Stimulated activated CD4-positive, alpha-beta T cell treated with anti-CD3 and anti-CD28 coated beads, Interleukin-2, amount 100 ng/mL, for 24 hours (primary cell): ENCODE measurements at places on chromosomes 7 and 10.

- no peak for DNase-seq
Measured at GRCh38 chr10:8305876-8306652, 251.6 kb downstream of the GATA3 start.

GRCh38 chr7:66683770-66684123 lies 55.1 kb downstream of the KCTD7 start:
- DNase-seq, result no peak

GRCh38 chr7:140402178-140402835 lies 1.6 kb upstream of the RAB19 start:
- DNase-seq, result no peak

DNA sequence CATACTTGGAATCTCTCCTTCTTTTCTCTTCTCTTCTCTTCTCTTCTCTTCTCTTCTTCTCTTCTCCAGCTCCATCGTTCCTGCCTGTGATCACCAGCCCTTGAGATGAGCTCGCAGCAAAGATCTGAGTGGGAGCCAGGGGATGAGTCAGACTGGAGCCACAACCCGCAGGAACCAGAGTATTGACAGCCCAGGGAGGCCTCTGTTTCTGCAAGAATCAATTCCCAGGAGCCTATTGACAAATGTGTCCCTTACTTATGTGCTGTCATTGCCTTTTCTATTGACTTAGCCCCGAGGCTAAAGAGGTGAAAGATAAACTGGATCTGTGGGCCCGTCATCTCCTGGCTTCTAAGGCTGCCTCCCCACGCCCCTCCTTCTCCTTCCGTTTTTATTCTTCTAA lies 13.1 kb upstream of the HABP2 start:
- no peak for DNase-seq

- DNase-seq, result no peak
Measured at GRCh38 chr7:152527610-152528032, 91.8 kb upstream of the KMT2C start.

DNA sequence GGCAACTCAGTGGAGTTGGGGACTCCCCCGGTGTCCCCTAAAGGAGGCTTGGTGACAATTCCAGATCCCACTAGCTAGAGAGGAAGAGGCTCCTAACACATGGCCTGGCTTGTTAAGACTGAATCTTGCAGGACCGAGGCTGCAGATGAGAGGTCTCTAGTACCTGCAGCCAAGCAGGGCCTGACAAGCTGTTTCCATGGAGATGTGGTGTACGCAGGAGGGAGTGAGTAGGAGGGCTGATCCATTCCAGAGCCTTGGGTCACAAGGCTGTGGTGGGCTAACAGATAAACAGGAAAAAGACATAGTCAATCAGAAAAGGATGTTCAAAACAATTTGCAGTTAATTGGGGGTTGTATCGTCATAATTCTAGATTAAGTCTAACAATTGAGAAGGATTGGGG lies 77.3 kb upstream of the MKLN1 start:
- no peak for DNase-seq

DNA sequence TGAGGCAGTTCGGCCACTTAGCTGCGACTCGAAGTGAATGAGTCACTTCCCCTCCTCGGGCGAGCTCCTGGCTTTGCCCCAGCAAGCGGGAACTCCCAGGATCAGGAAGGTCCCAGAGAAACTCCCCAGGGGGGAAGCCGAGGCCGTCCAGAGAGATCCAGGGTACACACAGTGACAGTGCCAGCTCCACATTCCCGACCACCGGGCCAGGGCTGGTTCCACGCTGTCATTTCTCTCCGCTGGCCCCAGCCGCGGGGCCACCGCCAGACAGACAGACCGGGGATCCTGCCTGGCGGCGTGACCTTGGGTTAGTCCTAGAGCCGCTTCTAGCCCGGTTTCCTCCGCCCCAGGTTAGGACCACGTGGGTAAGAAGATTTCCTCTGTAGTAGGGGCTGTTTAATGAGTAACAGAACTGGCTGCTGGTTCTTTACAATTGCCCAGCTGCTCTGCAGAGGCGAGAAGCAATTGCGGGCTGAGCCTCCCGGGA lies 463 bp upstream of the UPP1 start:
- DNase-seq, result no peak

DNA sequence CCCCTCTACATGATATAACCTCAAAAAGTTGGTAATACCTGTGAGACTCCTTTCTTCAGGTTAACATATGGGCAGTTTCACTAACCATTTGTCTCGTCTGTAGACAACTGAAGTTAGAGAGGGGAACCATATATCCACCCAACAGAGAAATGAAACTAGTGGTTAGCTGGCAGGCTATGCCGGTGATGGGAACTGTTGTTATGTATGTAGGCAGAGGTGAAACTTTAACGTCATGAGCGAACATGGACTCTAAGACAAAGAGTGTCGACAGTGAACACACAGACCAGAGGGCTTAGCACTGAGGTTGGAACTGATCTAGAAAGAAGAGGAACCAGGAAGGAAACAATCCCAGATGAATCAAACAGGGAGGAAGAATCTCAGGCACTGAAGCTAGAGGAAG lies 112.4 kb downstream of the ELMO1 start:
- peak; percentile 45 for DNase-seq

- no peak for DNase-seq
Measured at GRCh38 chr10:62915158-62915557, 99.0 kb upstream of the EGR2 start.

GRCh38 chr10:98260752-98261151 lies 7.2 kb downstream of the LOXL4 start:
- DNase-seq, result no peak

DNA sequence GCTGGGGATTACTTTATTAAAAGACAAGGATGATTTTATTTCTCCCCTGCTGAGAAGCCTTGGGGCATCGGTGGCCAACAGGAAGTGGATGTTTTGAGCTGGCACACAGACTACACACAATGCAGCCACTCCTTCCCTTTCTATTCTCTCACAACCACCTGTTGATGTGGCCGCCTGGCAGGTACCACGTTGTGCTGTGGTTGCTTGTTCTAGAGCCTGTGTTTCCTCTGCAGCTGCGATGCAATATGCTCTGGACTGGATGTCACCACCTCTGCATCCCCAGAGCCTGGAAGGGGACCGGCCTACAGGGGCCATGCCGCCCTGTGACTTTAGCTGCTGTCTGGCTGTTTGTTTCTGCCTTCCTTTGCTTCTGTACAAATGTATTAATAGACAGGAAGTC lies 195.7 kb upstream of the CELF2 start:
- no peak for DNase-seq

- DNase-seq, result peak; percentile 41
Measured at GRCh38 chr7:3106361-3106826, 62.7 kb upstream of the CARD11 start.

- DNase-seq, result no peak
Measured at GRCh38 chr10:69498711-69499471, 47.6 kb downstream of the TSPAN15 start.

DNA sequence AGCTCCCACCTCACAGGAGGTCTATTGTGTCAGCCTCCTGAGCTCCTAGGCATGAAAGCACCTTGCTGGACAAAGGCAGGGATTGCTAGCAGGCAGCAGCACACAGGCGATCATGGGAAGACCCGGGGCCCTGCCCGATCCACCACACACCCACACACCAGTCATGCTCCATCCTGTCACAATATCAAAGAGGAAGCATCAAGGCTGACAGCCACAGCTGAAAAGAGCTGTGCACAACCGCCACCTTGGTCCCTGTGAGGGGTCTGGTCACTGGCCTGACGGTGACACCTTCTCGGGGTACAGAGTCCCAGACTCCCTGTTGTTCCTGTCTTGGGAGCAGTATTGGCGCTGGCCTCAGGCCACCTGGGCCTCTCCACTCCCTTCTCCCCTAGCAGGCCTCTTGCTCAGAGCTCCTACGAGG lies 89.7 kb upstream of the RET start:
- no peak for DNase-seq

- DNase-seq, result no peak
Measured at GRCh38 chr10:98378722-98379121, 36.3 kb downstream of the PYROXD2 start.

- DNase-seq, result no peak
Measured at GRCh38 chr7:45157653-45158401, at the start of gene RAMP3. RAMP3 (plus strand) TSS chr7:45157791; CDS start chr7:45157829, 38 bp downstream.

DNA sequence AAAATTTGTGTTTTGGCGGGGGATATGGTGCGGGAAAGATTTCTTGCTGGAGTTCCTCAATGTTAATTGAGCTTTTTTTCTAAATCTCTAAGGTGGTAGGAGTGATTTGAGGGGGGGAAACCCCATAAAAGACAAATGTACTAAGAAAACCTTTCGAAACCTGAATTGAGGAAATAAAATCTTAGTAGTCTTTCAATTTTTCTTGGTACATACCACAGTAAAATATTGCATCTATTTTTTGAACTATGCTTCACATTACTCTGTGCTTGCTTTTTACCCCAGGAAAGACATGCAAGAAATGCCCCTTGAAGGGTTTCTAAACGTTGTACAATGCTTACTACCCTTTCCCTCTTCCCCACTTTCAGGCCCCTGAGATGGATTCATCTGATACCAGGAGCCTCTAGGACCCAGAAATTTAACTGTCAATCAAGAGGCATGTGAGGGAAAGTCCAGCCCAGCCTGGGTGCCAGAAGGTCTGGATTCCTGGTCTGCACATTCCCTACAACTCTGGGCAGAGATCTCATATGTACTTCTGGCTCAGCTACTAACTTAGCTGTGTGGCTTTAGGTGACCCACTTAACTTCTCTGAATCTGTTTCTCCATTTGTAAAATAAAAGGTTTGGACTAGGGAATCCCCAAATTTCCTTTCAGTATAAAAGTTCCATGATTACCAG lies 5.8 kb upstream of the PDCD4 start:
- no peak for DNase-seq

GRCh38 chr10:26481914-26482550 lies 43.9 kb downstream of the APBB1IP start:
- DNase-seq, result no peak

GRCh38 chr10:5199398-5199797 lies 2.8 kb downstream of the AKR1C4 start:
- no peak for DNase-seq

DNA sequence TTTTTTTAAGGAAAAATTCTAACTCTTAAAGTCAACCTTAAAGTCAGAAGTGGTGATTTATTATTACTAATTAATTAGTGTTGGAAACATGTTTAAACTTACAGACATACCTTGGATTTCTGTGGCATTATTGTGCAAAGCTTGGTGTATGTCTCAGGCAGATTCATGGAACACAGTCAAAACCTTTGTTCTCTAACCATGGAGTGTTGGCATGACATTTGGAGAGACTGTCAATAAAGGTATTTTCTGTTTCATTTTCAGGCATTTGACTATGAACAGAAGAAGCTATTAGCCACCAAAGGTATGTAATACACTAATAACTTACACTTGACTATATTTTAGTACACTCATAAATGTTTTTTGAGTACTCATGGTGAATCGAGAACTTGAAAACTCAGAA lies 293.7 kb downstream of the BICC1 start:
- no peak for DNase-seq

GRCh38 chr7:117231047-117231359 lies 91.9 kb downstream of the WNT2 start:
- DNase-seq, result no peak

- DNase-seq, result no peak
Measured at GRCh38 chr10:122460891-122461293, 461 bp upstream of the HTRA1 start.

DNA sequence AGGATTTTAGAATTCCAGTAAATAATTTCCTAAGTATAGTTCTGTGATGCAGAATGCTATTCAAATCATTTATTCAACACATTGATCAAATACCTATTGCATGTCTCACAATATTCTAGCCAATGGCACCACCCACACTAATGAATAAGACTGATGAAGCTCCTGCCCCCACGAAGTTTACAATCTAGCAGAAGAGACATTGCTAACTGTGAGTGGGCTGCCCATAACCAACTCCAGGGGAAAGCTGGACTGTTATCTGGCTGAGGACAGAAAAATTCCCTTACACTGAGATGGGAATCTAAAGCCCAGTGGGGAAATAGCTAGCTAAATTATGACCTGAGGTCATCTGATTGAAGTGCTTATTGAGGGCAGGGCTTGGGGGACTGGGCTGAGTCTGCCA lies 128.8 kb upstream of the LYZL2 start:
- DNase-seq, result no peak

- no peak for DNase-seq
Measured at GRCh38 chr7:96949766-96950165, 55.6 kb upstream of the DLX6 start.

GRCh38 chr7:64313740-64314491 lies at the start of gene ZNF736:
ZNF736 (plus strand) TSS chr7:64313961; CDS start chr7:64314151, 190 bp downstream.
- DNase-seq, result peak; percentile 86

GRCh38 chr10:29099415-29099814 lies 189.5 kb upstream of the LYZL1 start:
- DNase-seq, result no peak

DNA sequence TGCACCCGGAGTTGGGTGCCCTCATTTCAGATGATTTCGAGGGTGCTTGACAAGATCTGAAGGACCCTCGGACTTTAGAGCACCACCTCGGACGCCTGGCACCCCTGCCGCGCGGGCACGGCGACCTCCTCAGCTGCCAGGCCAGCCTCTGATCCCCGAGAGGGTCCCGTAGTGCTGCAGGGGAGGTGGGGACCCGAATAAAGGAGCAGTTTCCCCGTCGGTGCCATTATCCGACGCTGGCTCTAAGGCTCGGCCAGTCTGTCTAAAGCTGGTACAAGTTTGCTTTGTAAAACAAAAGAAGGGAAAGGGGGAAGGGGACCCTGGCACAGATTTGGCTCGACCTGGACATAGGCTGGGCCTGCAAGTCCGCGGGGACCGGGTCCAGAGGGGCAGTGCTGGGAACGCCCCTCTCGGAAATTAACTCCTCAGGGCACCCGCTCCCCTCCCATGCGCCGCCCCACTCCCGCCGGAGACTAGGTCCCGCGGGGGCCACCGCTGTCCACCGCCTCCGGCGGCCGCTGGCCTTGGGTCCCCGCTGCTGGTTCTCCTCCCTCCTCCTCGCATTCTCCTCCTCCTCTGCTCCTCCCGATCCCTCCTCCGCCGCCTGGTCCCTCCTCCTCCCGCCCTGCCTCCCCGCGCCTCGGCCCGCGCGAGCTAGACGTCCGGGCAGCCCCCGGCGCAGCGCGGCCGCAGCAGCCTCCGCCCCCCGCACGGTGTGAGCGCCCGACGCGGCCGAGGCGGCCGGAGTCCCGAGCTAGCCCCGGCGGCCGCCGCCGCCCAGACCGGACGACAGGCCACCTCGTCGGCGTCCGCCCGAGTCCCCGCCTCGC lies at the start of gene EGFR:
TSS of gene EGFR (plus strand) at position 657 of the 830 bp plus-strand sequence. CDS start 261 bp downstream, outside the sequence.
- peak; percentile 8 for DNase-seq

GRCh38 chr7:39816462-39817060 lies 133.5 kb upstream of the CDK13 start:
- no peak for DNase-seq

DNA sequence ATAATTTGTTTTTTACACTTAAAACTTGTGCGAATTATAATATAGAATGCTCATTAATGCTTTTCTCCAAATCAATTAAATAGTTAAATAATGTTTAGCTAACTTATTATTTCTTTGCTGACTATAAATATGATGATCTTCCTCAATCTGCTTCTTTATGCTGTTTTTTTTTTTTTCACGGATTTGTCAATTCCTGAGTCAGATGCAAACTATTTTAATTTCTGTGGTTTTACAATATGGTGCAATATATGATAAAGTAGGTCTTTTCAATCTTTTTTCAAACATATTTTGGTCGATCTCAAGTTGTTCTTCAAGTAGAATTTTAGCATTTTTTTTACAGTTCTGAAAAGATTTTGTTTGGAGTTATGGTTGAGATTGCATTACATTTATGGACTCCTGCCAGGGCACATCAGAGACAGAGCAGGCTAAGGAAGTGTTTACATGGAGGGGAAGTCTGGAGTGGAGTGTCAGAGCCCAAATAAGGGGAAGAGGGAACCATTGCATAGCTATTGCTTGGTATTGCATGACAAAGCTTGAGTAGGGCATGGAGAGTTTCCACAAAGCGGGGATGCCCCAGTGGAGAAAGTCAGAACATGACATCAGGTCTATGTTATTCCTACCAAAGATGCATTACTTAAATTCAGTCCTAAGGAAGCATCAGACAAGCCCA lies 204.4 kb downstream of the OTUD1 start:
- DNase-seq, result no peak
